ENCODE measurements at places on chromosomes 16 and 17. TPM values are rescaled to one million over a fixed set of nuclear protein-coding genes. Genes with fewer than 3 reads are reported as not detected.

DNA sequence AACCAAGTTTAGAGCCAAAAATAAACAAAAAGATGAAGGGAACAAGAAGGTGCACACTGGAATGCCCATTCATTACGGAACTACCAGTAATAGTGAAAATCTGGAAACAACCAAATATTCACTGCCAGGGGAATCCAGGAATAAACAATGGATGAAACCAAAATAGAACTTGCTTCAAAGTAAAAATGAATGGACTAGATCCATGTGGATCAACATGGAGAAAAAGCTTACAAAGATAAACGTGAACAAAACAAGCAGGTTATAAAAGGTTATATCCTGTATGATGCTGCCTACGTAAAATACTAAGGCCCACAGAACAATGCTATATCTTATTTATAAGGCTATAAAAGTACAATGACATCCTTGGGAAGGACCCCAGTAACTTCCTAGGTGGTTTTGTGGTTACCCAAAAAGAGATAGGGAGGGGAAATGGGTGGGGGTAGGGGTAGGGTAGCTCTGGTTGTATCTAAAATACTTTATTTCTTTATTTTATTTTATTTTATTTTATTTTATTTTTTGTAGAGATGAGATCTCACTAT is 12.8 kb upstream of the CCL22 start:
- H3K4me1 ChIP-seq: no peaks in the 10 kb centered on the region
- no peaks in the 10 kb centered on the region for H3K36me3 ChIP-seq
- no peak overlapping the region for H3K4me3 ChIP-seq
- no peak for DNase-seq
- no peaks in the 10 kb centered on the region for H3K27me3 ChIP-seq
- H3K27ac ChIP-seq: no peak overlapping the region

GRCh38 chr17:2954898-2955445 is 108.4 kb downstream of the OR1D5 start:
- H3K4me1 ChIP-seq: no peaks in the 10 kb centered on the region
- DNase-seq: no peak
- H3K27ac ChIP-seq: no peak overlapping the region
- no peaks in the 10 kb centered on the region for H3K27me3 ChIP-seq

GRCh38 chr17:16878606-16879005 is 93.3 kb downstream of the TNFRSF13B start:
- H3K27ac ChIP-seq: no peak overlapping the region
- no peaks in the 10 kb centered on the region for H3K27me3 ChIP-seq
- no peak for DNase-seq
- H3K36me3 ChIP-seq: no peaks in the 10 kb centered on the region
- H3K4me1 ChIP-seq: no peaks in the 10 kb centered on the region

GRCh38 chr17:59383893-59384292 is 52.4 kb downstream of the YPEL2 start:
- peak overlapping the region; percentile 87 for H3K27ac ChIP-seq
- no peak for DNase-seq
- no peak overlapping the region for H3K4me3 ChIP-seq
- peaks cover 3% of the 10 kb centered on the region for H3K36me3 ChIP-seq

DNA sequence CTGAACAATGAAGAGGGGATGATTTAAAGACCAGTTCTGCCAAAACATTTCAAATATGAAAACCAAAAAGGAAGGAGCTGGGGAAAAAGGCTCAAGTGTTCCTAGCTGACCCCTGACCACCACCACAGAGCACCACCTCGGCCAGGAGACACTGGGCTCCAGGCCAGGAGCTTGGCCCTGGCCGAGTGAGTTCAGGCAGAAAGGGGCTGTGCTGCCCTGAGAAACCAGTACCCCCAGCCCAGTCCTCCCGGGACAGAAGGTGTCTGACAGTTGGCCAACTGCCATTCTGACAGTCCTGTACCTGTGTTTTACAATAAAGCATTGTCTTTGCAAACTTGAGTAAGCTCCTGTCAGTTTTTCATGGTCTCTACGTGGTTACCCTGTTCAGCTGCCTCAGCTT is 98.2 kb downstream of the VPS53 start:
- no peaks in the 10 kb centered on the region for H3K4me1 ChIP-seq
- no peak for DNase-seq
- peaks cover 15% of the 10 kb centered on the region for H3K36me3 ChIP-seq
- H3K27me3 ChIP-seq: no peaks in the 10 kb centered on the region

The KRTAP2-1 gene
- polyA plus RNA-seq: not detected

DNA sequence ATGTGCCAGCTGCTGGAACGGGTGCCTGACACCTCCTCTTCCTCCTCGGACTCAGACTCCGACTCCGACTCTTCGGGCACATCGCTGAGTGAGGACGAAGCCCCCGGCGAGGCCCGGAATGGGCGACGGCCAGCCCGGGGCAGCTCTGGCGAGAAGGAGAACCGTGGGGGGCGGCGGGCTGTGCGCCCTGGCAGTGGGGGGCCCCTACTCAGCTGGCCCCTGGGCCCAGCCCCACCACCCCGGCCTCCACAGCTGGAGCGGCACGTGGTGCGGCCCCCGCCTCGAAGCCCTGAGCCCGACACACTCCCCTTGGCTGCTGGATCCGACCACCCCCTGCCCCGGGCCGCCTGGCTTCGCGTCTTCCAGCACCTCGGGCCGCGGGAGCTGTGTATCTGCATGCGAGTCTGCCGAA is 6.8 kb downstream of the FBXL19 start:
- no peaks in the 10 kb centered on the region for H3K27me3 ChIP-seq
- no peak overlapping the region for H3K4me3 ChIP-seq

The CCL1 gene
- not detected for polyA plus RNA-seq

- H3K4me3 ChIP-seq: no peak overlapping the region
- no peaks in the 10 kb centered on the region for H3K36me3 ChIP-seq
- no peak overlapping the region for H3K27ac ChIP-seq
- no peak for DNase-seq
These were observed 406.8 kb downstream of the UTP18 start for GRCh38 chr17:51666971-51667705.

The ADAP2 gene
- 1.0 TPM for polyA plus RNA-seq

- H3K4me3 ChIP-seq: no peak overlapping the region
- H3K36me3 ChIP-seq: no peaks in the 10 kb centered on the region
- no peak overlapping the region for H3K27ac ChIP-seq
- no peaks in the 10 kb centered on the region for H3K4me1 ChIP-seq
- no peak for DNase-seq
- H3K27me3 ChIP-seq: peaks cover 39% of the 10 kb centered on the region
These were observed 988 bp downstream of the RAP1GAP2 start for GRCh38 chr17:2797226-2797625.

DNA sequence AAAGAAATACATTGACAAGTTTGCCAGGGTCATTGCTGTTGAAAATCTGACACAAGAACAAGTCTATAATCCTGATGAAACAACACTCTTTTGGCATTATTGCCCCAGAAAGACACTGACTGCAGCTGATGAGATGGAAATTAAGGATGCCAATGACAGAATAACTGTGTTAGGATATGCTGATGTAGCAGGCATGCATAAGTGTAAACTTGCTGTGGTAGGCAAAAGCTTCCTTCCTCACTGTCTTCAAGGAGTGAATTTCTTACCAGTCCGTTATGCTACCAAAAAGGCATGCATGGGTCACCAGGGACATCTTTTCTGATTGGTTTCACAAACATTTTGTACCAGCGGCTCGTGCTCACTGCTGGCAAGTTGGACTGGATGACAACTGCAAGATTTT is 10.5 kb downstream of the GDPD1 start:
- no peaks in the 10 kb centered on the region for H3K36me3 ChIP-seq
- H3K27me3 ChIP-seq: no peaks in the 10 kb centered on the region
- H3K4me3 ChIP-seq: no peak overlapping the region
- no peak for DNase-seq
- no peak overlapping the region for H3K27ac ChIP-seq

The TIMP2 gene
- 12.7 TPM for polyA plus RNA-seq

DNA sequence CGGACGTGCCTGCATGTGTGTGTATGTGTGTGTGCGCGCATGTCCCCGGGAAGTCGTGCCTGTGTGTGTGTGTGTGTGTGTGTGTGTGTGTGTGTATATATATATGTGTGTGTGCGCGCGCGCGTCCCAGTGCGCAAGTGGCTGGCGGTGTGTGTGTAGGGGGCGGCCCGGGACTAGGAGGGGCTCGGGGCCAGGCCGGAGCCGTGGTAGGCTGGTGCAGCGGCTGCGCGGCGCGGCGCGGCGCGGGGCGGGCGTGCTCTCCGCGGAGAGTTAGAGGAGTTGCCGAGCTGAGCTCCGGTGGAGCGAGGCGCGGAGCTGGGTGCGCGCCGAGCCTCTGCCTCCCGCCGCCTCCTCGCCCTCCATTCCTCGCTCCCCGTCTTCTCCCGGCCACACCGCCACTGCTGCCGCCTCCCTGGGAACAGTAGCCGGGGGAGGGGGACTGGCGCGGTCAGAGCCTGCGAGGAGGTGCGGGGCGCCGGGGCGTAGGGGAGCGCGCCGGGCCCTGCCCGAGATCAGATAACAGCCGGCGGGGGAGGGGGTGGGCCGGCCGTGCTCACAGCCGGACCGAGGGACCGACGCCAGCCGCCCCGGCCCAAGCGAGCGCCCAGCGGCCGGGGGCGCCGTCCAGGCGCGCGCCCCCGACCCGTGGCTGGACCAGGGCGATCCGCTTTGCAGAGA is at the start of gene KCNJ12:
Gene KCNJ12 (plus strand): TSS at position 277 of the 678 bp plus-strand sequence. CDS start 38,986 bp downstream, outside the sequence.
- peak within 1 kb of the TSS; percentile 68 for H3K4me3 ChIP-seq
- H3K36me3 ChIP-seq: no peaks in the 10 kb centered on the region
- peaks cover 24% of the 10 kb centered on the region for H3K4me1 ChIP-seq
- DNase-seq: no peak
- H3K27me3 ChIP-seq: no peaks in the 10 kb centered on the region

DNA sequence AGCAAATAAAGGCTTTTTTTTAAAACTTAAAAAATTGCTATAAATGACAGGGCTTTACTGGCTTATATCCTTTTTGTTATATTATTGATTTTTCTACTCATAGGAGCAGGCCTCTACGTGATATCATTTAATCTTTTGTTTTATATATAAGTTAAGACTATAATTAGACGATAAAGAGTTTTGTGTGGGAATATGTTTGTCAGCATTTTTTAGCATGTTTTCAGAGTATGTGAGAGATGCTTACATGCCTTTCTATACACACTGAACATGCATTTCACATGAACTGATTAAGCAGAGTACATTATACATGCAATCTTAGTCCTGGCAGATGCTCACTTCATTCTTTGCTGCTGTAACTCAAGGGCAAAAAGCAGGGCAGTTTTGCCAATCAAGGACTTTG is 7.7 kb upstream of the KRT222 start:
- peaks cover 3% of the 10 kb centered on the region for H3K27me3 ChIP-seq
- no peak overlapping the region for H3K4me3 ChIP-seq
- no peaks in the 10 kb centered on the region for H3K36me3 ChIP-seq
- no peaks in the 10 kb centered on the region for H3K4me1 ChIP-seq
- H3K27ac ChIP-seq: no peak overlapping the region

The PRSS8 gene
- polyA plus RNA-seq: not detected

The ATP2A3 gene
- polyA plus RNA-seq: 3.8 TPM

DNA sequence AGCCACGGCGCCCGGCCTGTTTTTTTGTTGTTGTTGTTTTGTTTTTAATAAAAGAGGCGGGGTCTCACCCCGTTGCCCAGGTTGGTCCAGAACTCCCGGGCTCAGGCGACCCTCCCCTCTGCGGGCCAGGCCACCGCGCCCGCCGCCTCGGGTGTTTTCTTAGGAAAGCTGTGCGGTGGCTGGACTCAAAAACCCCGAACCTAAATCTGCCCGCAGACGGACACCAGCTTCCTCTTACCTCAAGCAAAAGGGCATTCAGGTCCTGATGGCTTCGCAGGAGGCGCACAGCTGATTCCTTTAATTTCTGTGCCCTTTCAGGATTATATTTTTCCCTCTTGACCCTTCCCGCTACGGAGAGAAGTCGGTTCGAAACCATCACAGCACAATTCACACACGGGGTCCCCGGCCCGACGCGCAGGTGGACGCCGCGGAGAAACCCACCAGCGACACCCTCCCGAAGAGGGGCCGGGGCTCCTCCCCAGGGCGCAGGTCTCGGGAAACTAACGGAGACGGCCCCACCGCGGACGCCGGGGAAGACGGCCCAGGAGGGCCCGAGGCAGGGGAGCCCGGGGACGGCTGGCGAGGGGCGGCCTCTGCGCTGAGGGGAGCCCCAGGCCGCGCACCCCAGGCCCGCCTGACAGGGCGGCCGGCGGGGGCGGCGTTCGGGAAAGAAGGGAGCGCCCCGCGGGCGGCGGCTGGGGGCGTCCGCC is 653 bp downstream of the FANCA start:
- no peak for DNase-seq
- H3K4me1 ChIP-seq: peaks cover 13% of the 10 kb centered on the region
- no peak overlapping the region for H3K27ac ChIP-seq
- peak overlapping the region; percentile 79 for H3K4me3 ChIP-seq
- peaks cover 7% of the 10 kb centered on the region for H3K27me3 ChIP-seq

DNA sequence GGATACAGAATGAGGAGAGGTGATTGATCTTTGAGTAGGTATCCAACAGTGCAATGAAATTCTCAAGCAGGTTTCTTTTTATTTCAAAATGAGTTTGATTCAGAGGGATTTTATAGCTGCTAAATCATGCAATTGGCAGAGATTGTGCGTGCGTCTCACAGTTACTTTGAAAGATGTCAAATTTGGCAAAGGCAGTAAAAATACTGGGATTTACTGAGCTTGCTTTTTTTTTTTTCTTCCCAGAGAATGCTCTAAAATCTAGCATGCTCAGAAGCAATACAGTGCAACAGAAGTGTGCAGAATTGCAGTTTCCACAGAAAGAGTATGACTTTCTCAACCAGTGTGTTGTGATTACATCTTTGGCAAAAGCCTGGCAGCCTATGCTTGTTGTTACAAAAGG is 410.7 kb upstream of the GOT2 start:
- H3K36me3 ChIP-seq: no peaks in the 10 kb centered on the region
- no peak overlapping the region for H3K4me3 ChIP-seq
- no peaks in the 10 kb centered on the region for H3K27me3 ChIP-seq
- H3K4me1 ChIP-seq: no peaks in the 10 kb centered on the region
- H3K27ac ChIP-seq: no peak overlapping the region

DNA sequence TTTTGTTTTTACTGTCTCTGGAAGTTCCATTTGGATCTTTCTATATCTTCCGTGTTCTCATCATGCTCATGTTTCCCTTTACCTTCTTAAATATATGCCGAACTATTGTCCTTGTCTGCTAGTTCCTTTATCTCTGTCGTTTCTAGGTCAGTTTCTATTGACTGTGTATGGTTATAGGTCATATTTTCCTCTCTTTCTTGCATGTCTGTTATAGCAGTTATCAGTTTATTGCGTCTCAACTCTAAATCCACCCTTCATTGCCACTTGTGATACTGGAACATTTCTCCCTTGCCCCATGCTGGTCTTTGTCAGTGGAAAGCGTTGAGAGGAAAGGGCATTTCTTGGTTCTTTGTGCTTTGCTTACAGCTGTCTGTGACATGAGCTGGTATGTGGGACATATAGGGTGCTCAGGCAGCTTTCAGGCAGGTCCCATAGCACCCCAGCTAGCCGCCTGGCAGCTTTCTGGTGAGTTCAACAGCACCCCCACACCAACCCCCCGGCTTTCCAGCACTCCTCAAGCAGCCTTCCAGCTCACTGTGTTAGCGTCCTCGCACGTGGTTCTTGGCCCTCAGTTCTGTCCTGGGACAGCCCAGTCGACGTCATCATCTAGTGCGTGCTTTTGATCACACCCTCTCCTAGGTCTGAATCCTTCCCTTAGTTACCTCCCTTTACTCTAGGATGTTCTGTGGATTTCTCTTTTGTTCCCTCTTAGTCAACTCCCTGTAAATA is 15.4 kb upstream of the DNASE1 start:
- no peak for DNase-seq
- H3K27me3 ChIP-seq: no peaks in the 10 kb centered on the region
- no peak overlapping the region for H3K4me3 ChIP-seq
- H3K36me3 ChIP-seq: peaks cover 17% of the 10 kb centered on the region
- no peak overlapping the region for H3K27ac ChIP-seq
